ENCODE measurements at places on chromosomes 12 and 14. TPM values are rescaled to one million over a fixed set of nuclear protein-coding genes. Genes with fewer than 3 reads are reported as not detected.

SERPINA1 gene
- 0.22 TPM for total RNA-seq

OVCH1 gene
- total RNA-seq: not detected

CNOT2 gene
- 159 TPM for total RNA-seq

FOXM1 gene
- total RNA-seq: 8.9 TPM

Data from placental epithelial cell (primary cell).